ENCODE measurements at places on chromosomes 12 and 14. TPM values are rescaled to one million over a fixed set of nuclear protein-coding genes. Genes with fewer than 3 reads are reported as not detected.

The WSCD2 gene
- total RNA-seq, result 5.0 TPM

The MYF6 gene
- not detected for total RNA-seq

The PPP1R1A gene
- total RNA-seq, result 24.5 TPM

The APOF gene
- total RNA-seq, result not detected

The OR2AP1 gene
- not detected for total RNA-seq

The TEDC1 gene
- total RNA-seq, result 1.8 TPM

- H3K4me1 ChIP-seq, result no peaks in the 10 kb centered on the region
- no peak for DNase-seq
- H3K27ac ChIP-seq, result no peak overlapping the region
- H3K27me3 ChIP-seq, result no peaks in the 10 kb centered on the region
- no peak overlapping the region for H3K4me3 ChIP-seq
- no peaks in the 10 kb centered on the region for H3K36me3 ChIP-seq
These were observed 148.1 kb downstream of the SYT1 start for GRCh38 chr12:79012636-79013035.

DNA sequence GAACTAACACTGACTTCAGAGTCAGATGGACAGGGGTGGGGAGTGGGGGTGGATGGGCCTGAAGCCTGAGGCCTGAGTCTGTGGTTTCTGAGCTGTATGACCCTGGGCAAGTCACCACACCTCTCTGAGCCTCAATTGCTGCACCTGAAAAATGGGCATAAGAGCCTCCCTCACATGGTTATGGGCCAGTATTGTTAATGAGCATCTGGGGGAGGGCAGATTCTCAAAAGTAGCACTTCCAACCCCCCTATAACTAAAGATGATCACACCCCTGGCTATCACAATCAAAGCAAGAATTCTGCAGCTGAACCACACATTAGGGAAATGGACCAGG is 168.6 kb downstream of the RBM19 start:
- no peak overlapping the region for H3K27ac ChIP-seq
- H3K27me3 ChIP-seq, result no peaks in the 10 kb centered on the region
- H3K36me3 ChIP-seq, result no peaks in the 10 kb centered on the region
- no peak overlapping the region for H3K4me3 ChIP-seq

DNA sequence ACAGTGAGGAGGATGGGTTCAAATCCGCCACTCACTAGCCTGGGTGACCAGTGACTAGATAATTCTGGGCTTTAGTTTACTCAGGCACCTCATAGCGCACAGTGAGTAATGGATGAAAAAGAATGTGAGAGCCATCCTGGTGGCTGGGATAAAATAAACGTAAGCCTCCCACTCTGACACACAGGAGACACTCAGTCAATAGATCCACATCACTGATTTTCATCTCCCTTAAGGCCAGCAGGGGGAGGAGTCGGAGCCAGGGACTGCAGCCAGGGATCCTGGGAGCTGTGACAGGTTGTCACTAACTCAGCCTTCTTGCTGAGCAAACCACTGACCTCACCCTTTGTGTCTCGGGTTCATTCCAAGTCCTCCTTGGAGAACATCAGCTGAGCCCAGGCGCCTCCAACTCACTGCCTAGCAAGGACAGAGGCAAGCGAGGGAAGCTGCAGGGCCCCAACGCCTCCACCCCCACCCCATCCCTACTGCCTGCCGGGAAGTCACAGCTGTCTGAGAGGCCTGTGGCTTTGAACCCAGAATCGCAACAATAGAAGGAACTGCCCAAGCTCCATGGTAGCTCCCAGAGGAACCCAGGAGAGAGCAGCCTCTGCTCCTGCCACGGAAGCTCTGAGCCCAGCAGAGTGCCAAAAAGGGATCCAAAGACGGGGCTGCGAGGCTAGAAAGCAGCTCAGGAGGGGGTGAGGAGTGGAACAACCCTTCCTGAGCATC is 30.7 kb downstream of the PXN start:
- peak; percentile 97 for DNase-seq
- peak overlapping the region; percentile 90 for H3K27ac ChIP-seq
- peak overlapping the region; percentile 6 for H3K4me3 ChIP-seq

DNA sequence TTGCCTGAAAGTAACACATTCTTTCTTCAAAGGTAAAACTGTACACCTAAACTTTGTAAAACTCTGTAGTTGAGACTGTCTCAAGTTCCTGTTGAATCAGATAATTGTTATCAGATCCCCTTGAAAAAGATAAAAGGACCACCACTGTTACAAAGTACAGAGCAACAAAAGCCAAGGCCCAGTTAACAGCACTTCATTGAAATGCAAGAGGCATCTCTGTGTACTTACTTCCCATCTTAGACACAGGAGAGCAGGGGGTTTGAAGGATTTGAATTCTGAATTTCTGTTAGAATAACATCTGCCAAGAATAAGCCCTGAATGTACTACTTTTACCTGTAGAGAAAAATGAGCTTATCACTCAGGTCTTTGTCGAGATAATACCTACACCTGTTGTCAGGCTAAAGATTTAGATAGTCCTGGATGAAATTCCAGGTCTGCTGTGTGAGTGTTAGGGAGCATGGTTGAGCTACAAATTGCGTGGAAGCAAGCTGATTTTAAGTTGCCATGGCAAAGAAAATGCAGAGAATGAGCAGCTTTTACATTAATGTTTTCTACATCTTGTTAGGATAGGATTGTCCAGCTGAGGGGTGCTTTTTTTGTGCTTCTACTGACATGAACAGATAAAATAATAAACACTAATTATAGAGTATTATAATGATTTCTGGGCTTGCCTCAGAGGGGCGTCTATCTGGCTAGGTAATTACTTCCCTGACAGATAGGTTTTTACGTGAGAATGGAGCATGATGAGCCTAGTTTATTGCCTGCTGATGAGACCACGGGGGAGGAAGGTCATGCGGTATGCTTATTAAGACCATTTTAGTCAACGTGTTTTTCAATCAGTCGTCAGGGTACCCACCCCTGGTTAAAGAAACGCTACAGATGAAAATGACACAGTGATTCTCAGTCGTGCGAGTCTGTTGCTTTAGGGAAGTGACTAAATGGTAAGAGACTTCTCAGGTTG is 309.2 kb downstream of the PAWR start:
- no peak overlapping the region for H3K27ac ChIP-seq
- H3K4me1 ChIP-seq, result no peaks in the 10 kb centered on the region
- no peaks in the 10 kb centered on the region for H3K27me3 ChIP-seq
- no peak overlapping the region for H3K4me3 ChIP-seq

DNA sequence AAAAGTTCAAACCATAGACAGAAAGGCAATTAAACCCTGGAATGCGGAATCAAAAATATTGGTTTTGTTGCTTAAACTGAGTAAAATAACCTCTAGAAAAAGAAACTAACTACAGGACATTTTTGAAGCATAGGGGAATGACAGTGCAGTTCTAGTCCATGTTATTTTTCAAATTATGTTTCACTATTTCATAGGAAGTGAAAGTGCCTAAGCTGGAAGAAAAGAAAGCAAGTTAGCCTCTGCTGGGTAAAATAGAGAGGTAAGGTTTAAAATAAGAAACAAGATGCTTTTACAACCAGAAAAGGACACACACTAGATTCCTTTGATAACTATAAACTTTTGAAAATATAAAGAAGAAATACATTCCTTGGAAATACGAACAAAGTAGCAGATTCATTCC is 1.1 kb downstream of the CLECL1 start:
- H3K4me1 ChIP-seq, result no peaks in the 10 kb centered on the region
- H3K36me3 ChIP-seq, result no peaks in the 10 kb centered on the region
- H3K4me3 ChIP-seq, result no peak overlapping the region
- H3K27me3 ChIP-seq, result no peaks in the 10 kb centered on the region
- H3K27ac ChIP-seq, result no peak overlapping the region
- DNase-seq, result no peak

GRCh38 chr14:71698673-71699072 is 233.6 kb upstream of the RGS6 start:
- no peak overlapping the region for H3K4me3 ChIP-seq
- no peaks in the 10 kb centered on the region for H3K36me3 ChIP-seq
- H3K27me3 ChIP-seq, result no peaks in the 10 kb centered on the region
- no peaks in the 10 kb centered on the region for H3K4me1 ChIP-seq

DNA sequence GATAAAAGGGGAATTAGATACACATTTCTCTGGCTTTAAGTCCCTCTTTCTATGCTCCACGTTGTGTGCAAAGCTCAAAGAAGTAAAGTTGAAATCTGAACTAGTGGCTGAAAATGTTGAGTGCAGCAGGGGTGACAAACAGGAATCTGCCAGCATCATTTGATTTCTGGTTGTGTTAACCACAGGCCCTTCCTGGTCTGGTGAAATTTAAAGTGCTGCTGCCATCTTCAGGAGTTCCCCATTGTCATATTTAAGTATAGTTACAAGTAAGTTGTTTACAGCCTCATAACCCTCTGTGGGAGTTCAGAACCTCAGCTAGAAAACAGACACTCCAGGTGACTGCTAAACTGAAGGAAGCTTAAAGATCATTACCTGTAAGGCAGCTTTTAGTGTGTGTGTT is 90.9 kb upstream of the CCDC196 start:
- no peaks in the 10 kb centered on the region for H3K36me3 ChIP-seq
- DNase-seq, result no peak
- H3K4me1 ChIP-seq, result no peaks in the 10 kb centered on the region
- no peak overlapping the region for H3K27ac ChIP-seq

DNA sequence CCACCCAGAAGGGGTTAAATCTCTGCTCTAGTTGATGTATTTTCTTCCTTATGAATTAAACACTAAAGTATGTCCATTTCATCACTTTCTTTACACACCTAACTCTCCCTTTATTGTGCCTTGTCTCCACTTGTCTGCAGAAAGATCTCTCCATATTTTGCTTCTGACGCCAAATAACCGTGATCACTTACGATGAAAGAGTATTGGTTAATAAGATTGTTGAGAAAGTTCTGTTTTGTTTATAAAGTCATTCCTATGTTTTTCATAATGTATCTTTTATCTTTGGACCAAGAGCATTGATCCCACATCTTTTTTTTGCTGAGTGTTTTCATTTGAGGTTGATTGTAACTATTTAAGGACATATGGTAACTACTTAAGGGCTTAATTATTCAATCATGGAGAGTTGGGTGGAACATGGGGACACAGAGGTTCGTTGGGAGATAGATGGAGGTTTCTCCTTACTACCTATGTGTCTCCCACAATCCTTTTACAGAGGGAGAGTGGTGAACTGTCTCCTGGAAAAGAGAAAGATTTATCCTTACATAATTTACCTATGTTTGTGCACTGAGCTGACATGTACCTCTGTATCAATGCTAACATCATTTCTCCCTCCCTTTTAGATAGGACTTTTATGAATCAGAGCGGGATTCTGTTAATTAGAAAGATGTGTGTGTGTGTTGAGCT is 120.7 kb upstream of the SLC38A2 start:
- peaks cover 33% of the 10 kb centered on the region for H3K4me1 ChIP-seq
- no peak overlapping the region for H3K27ac ChIP-seq
- no peaks in the 10 kb centered on the region for H3K27me3 ChIP-seq

DNA sequence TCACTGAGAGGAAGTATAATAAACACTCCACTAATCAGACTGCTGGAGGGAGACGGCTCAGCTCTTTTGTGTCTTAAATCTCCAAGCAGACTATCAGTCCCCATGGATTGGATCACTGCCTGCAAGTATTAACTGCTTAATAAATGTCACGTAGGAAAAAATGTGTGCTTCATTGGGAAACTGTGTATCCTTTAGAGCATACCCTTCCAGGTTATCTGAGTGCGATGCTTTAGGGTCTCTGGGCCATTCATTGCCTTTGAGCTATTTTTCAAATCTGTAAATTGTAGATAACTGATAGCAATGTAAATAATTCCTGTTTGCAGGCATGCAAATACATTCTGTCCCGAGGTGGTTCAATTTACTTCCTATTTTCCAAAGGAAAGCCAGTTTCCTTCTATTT is 45.0 kb upstream of the VASH1 start:
- no peaks in the 10 kb centered on the region for H3K36me3 ChIP-seq
- DNase-seq, result no peak
- peaks cover 7% of the 10 kb centered on the region for H3K4me1 ChIP-seq
- H3K27me3 ChIP-seq, result no peaks in the 10 kb centered on the region
- no peak overlapping the region for H3K4me3 ChIP-seq
- no peak overlapping the region for H3K27ac ChIP-seq

GRCh38 chr14:106551265-106551664 is 1024.9 kb downstream of the TMEM121 start:
- H3K36me3 ChIP-seq, result no peaks in the 10 kb centered on the region
- H3K27ac ChIP-seq, result no peak overlapping the region

DNA sequence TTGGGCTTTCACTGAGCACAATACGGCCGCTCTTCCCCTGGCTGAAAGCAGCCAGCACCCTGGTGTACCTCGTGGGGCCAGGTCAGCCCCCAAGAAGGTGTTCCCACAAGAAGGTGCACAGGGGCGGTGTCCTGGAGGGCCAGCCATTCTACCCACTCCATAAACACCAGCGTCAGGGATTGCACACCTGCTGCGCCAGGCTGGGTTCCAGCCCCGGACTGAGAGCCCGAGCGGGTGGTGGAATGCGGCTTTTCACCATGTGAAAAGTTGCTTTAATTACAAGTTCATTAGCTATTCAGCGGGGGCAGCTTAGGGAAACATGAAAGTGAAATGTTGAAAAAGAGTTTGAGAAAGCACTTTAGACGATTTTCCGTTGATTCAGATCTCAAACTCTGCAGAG is 17.5 kb upstream of the MMP17 start:
- no peak overlapping the region for H3K27ac ChIP-seq
- H3K36me3 ChIP-seq, result no peaks in the 10 kb centered on the region
- H3K4me3 ChIP-seq, result no peak overlapping the region
- no peaks in the 10 kb centered on the region for H3K27me3 ChIP-seq
- no peaks in the 10 kb centered on the region for H3K4me1 ChIP-seq
- DNase-seq, result no peak

GRCh38 chr14:76131071-76131965 is 20.4 kb upstream of the GPATCH2L start:
- H3K27me3 ChIP-seq, result no peaks in the 10 kb centered on the region
- no peak for DNase-seq
- no peak overlapping the region for H3K27ac ChIP-seq
- no peaks in the 10 kb centered on the region for H3K36me3 ChIP-seq

- peaks cover 82% of the 10 kb centered on the region for H3K27me3 ChIP-seq
- H3K4me1 ChIP-seq, result no peaks in the 10 kb centered on the region
- H3K27ac ChIP-seq, result no peak overlapping the region
- DNase-seq, result no peak
- H3K36me3 ChIP-seq, result no peaks in the 10 kb centered on the region
- H3K4me3 ChIP-seq, result no peak overlapping the region
These were observed 5.9 kb downstream of the MMP17 start for GRCh38 chr12:131833896-131834641.

DNA sequence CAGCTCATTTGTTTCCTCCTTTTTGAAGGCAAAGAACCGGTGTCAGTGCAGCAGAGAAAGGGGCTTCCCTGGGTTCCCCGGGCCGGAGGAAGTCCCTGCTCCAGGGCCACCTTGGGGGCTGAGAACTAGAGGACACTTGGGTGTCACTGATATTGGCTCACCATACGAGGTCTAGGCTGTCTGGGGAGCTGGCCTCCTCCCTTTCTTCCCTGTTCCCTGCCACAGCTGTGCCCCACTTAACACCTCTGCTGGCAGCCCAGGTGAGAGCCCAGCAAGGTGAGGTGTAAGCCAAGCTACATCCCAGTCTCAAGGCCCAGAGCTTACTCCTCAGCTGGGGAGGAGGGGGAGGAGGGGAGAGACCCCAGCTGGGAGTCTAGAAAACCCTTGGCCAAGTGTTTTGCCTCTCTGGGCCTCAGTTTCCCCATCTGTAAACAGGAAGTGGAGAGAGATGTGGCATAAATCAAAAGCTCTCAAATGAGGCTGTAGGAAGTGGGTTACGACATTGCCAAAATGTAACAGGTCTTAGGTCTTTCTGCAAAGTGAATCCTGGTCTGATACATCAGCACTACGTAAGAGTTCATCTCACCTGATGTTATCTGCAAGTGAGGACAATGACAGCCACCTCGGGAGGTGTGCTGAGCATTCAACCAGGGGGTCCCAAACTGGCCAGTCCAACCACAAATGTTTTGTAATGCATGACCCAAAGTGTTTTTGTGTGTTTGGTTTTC is 25.5 kb downstream of the RASAL1 start:
- H3K27me3 ChIP-seq, result peaks cover 27% of the 10 kb centered on the region
- H3K4me1 ChIP-seq, result no peaks in the 10 kb centered on the region
- H3K27ac ChIP-seq, result no peak overlapping the region

Data from sigmoid colon (tissue), 7 donors.